Stimulated activated CD4-positive, alpha-beta T cell treated with anti-CD3 and anti-CD28 coated beads, Interleukin-15, amount 100 ng/mL, for 1 hour (primary cell): ENCODE measurements at places on chromosomes 13 and 19.

DNA sequence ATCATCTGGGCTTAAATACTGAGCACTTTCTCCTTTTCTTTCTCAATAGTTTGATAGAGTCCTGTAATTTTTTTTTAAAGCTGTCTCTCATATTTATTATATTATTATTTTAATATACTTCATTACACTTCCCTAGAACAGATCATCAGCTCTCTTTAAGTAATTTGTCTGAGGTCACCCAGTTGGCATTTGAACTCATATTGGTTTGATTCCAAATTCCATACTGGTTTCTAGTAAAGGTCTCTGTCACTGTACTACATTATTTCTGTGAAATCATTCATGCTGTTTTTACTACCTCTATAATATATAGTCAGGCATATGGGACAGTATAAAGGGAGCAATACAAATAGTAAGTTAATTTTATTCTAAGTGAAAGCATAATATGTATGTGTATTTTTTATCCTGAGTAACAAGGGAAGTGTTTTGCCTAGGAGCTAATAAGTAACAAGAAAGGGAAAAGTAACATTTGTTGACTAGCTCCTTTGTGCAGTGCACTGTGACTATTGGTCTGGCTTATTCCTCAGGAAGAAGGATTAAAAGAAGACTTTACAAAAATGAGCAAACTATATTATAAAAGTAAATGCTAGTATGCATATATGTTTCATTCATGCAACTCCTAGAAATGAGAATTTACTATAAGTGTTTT, 14.3 kb downstream of the LPAR6 start:
- DNase-seq: no peak

DNA sequence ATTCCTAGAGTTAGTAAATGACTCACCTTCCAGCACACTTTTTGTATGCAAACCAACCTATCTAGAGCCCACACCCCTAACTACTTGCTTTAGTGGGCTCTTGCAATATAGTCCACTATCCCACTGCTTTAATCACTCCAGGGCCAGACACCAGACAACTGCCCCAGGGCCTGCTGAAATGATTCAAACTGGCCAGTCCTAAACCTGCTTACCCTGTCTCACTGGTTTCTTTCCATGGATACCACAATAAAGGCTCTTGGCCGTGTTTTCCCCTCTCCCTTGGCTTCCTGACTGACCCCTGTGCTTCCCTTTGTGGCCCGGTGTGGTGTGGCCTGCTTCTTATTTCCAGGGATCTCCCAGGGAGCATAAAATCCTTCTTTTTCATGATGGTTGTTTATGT, 14.6 kb downstream of the HS6ST3 start:
- DNase-seq: no peak

GRCh38 chr19:10505583-10506229, 2.5 kb upstream of the KEAP1 start:
- DNase-seq: peak; percentile 64

GRCh38 chr13:91805605-91806004, 407.2 kb downstream of the GPC5 start:
- DNase-seq: no peak

DNA sequence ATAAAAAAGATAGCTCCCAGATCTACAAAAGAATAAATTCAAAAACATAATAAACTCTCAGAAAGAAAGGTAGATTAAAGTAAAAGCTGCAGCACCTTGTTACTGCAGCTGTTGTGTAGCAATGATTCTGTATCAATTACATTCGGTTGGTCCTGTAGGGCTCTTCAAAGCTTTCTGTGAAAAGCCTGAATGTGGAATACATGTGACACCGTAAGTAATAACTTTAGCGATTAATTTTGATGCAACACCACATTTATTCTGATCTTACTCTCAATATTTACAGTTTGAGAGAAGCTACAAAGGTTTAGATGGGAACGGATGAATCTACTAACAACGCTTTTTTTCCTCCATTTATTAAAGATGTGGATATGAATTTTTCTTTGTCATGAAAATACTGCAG, 279.2 kb downstream of the DACH1 start:
- no peak for DNase-seq

DNA sequence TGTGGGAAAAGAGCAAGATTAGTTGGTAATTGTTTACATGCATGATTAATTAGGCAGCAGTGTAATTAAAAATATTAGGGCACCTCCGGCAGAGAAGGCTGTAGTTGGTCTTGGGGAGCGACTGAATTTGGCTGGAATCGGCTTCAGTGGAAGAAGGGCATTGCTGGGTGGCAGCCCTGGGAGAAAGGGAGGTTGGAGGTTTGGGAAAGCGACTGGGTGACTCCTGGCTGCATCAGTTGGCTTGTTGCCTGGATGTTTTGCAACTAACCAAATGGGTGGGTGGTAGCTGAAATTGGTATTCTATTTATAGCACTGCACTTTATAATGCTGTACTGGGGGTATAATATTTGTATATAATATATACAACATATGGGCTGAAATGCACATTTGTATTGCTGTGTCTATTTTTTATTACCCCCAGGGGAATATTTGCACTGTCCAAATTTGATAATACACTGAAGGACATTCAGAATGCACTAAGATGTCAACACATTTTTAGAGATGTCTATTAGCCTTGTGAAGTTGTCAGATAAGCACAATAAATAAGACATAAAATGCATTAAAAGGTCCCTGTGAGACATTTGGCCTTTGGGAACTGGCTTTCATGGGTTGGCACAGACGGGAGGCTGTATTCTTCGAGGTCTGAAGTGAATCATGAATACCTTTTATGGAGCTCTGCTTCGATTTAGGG, 1.7 kb downstream of the B3GLCT start:
- DNase-seq: no peak

DNA sequence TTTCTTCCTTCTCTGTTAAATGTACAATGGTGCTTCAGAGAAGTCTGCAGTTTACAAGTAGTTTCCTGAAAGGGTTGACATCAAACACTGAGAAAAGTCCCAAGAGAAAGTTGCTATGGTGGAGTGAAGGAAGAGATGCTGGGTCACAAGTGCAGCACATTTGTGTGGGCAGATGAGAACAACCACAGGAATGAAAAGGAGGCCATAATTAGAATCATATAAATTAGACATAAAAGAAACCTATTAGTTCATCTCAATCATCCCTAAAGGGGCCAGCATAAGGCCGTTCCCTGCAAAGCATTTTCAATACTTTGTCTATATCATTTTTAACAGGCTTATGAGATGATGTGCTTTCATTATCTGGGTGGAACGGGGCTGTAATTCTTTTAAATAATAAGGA, 359.2 kb downstream of the IRS2 start:
- no peak for DNase-seq

GRCh38 chr13:95300625-95301182, 547 bp downstream of the ABCC4 start:
- DNase-seq: no peak

DNA sequence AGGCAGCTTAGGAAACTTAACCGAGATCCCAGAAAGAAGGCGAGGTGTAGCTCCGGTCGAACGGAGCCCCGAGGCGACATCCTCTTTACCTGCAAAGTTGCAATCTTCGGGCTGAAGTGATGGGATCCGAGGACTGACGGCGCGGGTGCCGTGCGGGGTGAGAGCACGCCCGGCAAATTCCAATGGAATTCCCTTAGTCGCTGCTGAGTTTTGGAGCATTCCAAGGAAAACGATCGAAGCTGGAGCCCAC, 141 bp downstream of the TRPC4 start:
- no peak for DNase-seq

- DNase-seq: no peak
Measured at GRCh38 chr19:29076963-29077362, 136.0 kb downstream of the UQCRFS1 start.

- no peak for DNase-seq
Measured at GRCh38 chr13:46374710-46375109, 12.3 kb downstream of the RUBCNL start.

DNA sequence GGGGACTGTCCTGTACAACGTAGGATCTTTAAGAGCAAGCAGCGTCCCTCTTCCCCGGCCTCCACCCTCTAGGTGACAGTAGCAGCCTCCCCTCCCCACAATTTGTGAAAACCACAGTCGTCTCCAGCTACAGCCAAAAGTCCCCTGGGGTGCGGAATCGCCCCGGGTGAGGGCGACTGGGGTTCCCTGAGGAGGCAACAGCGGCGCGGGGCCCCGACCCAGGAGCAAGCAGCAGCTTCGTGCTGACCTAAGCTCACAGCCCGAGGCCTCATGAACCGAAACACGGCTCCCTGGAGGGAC, 322 bp downstream of the ZNF558 start:
- DNase-seq: no peak

GRCh38 chr19:38245826-38246498, 10.2 kb downstream of the PPP1R14A start:
- no peak for DNase-seq

DNA sequence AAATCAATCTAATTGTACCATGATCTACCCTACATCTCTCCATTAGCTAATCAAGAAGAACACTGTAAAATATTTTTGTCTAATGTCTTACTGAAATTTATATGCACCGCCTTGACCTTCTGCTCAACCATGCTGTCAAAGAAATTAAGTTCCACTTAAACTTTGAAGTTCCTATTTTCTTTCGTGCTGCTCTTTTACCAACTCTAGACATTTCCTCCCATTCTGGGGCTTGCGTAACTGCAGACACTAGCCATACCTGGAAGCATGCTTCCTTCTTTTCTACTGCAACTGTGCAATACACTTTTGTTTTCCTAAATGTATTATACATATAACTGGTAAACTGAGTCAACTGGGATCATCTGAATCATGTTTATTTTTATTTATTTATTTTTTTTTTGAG, 8.5 kb upstream of the UBE2L5 start:
- DNase-seq: no peak

DNA sequence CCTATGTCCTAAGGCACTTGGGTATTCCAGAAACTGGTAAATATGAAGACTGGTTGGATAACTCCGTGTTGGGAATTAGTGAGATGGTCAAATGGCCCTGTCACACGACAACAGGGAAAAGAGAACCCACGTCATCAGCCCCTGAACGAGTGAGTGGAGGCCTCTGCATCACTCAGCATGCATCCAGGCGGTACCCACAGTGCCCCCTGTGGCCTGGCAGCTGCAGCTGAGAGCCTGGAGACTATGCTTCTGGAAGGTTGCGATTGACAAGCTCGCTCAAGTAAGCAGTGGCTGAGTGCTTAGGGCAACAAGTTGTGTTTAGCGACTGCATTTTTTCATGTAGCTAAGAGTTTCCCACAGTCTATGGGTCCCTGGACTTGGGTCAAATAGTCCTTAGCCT, 55.9 kb downstream of the COL4A2 start:
- no peak for DNase-seq

DNA sequence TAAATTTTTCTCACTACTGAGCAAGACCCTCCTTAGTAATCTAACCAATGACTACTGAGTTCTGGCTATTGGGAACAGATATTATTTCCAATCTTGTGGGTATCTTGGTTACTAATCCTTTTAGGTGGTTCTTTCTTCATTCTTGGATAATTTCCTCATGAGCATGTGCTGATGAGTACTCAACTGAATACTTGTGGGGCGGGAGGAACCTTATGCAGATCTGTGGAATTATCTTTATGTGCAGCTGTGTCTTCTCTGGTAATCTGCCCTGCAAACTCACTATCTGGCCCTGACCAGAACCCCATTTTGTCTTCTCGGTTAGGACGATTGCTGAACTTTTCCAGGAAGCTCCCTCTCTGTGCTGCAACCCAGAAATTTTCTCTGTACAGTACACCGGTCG, 89.7 kb upstream of the TRPC4 start:
- no peak for DNase-seq

DNA sequence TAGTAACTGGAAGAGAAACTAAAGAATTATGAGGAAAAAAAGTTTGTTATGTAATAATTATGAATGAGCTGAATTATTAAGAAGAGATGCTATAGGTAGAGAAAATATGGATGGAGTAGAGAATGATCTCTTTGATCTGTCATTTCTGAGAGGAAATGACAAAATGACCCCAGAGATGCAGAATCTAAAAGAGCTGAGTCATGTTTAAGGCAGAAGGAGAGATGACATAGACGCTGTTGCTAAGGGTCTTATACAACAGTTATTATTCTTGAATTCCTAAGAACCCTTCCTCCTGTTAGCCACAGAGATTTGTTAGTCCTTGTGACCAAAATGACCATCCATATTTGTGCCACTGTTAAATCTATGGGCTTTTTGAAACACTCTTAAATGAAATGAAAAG, 58.3 kb upstream of the FREM2 start:
- no peak for DNase-seq

DNA sequence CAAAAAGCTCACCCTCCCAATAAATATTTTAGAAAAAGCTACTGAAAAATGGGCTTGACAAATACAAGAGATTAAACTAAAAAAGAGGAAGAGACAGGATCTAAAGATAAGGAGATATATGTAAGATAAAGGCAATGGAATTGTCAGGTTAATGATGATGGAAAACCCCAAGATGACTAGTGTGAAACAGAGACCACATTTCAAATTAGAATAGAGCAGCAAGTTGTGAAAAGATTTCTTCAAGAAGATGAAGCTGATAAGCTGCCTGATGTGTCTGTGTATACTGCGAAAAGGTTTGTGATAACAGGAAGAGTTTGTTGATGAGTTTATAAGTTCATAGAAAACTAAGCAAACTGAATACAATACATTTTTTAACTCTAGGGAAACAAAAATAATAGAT, 840.1 kb upstream of the SLITRK5 start:
- DNase-seq: no peak

GRCh38 chr13:26996965-26997752, 174.5 kb downstream of the USP12 start:
- no peak for DNase-seq

DNA sequence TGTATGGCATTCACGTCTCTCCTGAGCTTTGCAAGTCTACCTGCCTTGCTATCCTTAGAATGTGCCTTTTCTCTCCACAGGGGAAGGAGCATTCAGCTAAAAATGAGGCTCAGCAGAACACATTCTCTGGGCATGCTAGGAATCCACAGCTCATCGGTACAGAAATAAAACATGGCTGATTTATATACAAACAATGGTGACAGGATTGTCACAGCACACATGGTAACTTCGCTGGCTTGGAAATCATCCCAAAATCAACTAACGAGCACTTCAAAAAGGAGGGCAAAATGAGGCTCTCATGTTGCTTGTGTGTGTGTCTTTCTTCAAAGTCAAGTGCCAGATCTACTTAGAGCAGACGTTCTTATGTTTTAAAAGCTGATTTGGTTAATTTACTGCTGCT, 373.0 kb downstream of the FGF14 start:
- DNase-seq: no peak

DNA sequence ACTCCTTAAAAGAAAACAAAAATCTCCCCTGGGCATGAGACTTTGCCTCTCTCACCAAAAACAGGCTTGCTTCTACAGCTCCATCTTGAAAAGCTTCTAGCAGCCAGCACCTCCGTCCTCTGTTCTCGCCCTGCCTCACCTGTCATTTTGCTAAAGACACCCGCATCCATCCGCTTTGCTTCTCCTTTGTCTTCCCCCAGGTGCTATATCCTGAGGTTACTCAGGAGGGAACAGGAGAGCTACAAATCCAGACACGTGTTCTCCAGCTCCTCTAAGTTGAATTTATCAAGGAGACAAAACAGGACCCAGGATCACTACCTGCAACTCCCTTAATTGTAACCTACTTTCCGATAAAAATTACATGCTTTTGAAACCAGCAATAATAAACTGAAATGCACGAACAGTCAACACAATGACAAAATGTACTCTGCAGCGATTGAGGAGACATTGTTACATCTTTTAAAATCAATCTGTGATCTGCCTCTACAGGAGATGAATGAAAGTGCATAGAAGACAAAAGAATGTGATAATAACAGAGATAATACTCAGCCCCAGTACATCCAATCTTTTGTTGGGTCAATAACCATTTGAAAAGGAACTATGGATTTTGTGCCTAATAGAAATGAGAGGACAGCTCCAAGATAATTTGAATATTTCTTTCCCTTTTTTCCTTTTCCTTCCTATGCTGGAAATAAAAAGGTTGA, 221.2 kb downstream of the DCLK1 start:
- no peak for DNase-seq
